Sigmoid colon (tissue), 7 donors: ENCODE measurements at places on chromosomes 12 and 14.

- DNase-seq, result peak; percentile 71
Measured at GRCh38 chr14:51939226-51939625, 50.1 kb upstream of the RTRAF start.

DNA sequence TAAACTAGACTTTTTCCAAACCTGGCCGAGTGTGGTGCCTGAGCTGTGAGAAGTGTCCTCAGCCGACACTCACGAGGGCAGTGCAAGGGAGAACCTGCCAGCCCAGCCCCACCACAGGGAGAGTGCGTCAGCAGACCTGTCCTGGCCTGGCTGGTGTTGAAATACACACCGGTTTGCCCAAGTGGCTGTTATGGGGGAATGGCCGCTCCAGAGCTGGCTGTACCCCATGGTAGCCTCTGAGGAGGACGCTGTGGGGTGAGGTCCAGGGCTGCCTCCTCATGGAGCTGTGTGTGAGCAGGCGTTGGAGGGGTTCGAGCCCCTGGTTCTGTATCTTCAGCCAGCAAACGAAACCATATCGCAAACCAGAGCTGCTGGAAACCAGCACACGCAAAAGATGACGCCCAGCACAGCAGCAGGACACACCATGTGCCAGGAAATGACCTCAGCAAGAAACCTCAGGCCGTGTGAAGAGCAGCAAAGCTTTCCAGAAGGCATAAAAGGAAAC lies 9.4 kb downstream of the ANKRD9 start:
- DNase-seq, result peak; percentile 93

DNA sequence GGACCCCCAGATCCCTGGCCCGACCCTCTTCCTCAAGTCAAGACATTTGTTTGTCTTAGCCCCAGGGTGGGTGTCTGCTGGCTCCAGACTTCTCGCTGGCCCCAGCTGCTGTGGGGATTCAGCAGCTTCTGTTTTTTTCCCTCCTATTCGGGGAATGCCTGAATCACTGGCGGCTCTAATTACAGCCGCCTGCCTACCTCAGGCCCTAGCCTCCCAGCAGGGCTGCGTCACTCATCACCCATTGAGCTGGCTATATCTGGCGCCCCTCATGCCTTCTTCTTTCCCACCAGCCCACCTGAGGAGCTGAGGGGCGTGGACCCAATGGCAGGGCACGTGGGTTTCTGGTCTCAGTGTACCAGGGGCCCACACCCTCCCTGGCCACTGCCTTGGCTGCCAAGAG lies 10.1 kb downstream of the KRT80 start:
- no peak for DNase-seq

GRCh38 chr12:115920395-115921183 lies 356.9 kb downstream of the MED13L start:
- no peak for DNase-seq

DNA sequence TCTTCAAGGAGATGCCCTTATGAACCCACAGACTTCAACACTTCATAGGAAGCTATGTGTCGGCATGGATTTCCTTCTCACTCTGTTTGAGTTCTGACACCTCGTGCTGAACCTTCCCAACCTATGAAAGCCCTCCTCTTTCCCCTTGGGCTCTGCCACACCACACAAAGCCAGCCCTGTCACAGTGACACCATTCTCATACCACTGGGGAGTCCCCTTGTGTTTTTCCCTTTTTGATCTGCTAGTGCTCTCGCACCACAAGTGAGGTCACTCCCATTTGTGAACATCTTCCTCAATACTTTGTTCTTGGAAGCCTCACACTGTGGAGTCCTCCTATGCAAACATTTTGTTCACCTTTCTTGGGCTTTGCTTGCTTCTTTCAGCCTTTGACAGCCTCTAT lies 264.6 kb upstream of the ALG10 start:
- DNase-seq, result no peak

DNA sequence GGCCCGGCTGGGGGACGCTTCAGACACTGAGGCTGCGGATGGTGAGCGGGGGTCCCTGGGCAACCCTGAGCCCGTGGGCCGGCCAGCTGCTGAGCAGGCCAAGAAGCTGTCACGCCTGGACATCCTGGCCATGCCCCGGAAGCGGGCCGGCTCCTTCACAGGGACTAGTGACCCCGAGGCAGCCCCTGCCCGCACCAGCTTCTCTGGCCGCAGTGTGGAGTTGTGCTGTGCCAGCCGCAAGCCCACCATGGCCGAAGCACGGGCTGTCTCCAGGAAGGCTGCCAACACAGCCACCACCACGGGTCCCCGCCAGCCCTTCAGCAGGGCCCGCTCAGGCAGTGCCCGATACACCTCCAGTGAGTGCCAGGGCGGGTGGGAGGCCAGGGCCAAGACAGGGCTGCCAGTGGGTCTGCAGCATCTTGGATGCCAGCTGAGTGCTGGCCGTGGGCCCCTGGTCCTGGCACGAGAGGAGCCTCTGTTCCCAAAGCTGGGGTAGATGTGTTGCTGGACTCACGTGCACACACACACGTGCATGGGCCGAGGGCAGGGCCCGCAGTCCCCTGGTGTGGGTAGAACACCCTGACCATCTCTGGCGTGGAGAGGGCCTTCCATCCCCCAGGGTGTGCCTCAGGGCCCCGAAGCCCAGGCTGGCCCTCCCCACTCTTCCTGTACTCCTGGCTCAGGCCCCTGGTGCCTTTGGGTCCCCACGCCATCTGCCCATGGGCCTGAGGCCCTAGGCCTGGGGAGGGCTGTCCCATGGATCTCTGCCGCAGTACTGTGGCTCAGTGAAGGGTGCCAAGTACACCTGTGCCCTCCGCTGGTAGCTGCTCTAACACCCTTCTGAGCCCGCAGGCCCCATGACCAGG lies 22.8 kb downstream of the CEP170B start:
- DNase-seq, result peak; percentile 60

DNA sequence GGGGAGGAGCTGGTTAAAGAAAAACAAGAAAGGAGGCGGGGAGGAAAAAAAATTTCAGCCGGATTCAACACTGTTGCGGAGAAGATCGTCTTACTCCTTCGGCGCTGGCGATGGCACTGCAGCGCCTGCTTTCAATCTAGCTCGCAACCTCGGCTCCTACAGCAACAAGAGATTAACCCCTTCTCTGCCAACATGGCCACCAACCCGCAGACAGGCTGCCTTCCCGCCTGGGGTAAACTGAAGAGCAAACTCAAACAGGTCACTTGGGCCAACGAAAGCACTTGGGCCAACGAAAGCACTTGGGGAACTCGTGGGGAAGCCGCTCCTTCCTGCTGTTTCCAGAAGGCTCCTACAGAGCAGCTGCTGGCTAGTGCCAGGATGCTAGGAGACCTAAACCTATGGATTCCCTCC lies 73.7 kb downstream of the CIT start:
- no peak for DNase-seq

DNA sequence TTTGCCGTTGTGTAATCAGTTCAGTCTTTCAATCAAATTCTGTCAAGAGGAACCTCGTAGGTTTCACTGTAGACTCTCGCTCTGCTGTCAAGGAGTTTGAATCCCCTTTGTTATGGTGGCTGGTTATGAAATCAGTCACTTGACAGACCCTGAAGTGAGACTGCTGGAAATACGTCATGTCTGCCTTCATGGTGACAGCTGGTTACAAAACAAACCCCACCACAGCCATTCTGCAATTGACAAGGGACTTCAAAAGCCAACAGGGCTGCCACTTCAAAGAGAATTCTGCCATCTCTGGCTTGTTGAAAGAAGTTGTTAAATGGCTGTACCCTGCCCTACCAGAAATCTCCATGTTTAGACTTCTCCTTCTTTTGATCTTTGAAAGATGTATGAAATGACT lies 286.9 kb downstream of the ERC1 start:
- no peak for DNase-seq

DNA sequence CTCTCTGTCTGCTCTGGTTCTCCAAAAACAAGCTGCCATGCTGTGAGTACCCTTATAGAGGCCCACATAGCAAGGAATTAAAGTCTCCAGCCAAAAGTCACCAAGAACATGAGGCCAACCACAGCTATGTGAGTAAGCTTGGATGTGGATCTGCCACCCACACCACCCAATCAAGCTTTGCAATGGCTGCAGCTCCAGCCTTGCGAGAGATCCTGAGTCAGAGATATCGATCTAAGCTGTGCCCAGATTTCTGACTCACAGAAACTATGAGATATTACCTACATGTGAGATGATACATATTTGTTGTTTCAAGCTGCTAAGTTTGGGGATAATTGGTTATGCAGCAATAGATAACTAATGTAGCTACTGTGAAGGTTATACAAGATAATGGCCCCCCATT lies 15.5 kb upstream of the TMEM233 start:
- DNase-seq, result no peak

DNA sequence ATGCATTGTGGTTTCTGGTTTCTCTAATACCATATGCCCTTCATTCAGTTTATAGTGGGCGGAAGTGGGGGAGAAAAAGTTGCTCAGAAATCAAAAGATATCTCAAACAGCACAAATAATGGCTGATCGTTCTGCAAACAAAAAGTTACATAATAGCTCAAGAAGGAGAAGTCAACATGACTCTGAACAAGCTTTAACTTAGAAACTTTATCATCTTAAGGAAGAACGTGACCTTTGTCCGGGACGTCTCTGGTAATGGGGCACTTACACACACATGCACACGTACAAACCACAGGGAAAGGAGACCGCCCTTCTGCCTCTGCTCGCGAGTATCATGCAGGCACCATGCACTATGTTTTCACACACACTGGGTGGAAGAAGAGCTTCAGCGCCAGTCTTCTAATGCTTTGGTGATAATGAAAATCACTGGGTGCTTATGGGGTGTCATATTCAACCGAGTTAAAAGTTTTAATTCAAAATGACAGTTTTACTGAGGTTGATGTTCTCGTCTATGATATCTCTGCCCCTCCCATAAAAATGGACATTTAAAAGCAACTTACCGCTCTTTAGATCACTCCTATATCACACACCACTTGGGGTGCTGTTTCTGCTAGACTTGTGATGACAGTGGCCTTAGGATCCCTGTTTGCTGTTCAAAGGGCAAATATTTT lies 4.7 kb downstream of the FOS start:
- DNase-seq, result peak; percentile 82

DNA sequence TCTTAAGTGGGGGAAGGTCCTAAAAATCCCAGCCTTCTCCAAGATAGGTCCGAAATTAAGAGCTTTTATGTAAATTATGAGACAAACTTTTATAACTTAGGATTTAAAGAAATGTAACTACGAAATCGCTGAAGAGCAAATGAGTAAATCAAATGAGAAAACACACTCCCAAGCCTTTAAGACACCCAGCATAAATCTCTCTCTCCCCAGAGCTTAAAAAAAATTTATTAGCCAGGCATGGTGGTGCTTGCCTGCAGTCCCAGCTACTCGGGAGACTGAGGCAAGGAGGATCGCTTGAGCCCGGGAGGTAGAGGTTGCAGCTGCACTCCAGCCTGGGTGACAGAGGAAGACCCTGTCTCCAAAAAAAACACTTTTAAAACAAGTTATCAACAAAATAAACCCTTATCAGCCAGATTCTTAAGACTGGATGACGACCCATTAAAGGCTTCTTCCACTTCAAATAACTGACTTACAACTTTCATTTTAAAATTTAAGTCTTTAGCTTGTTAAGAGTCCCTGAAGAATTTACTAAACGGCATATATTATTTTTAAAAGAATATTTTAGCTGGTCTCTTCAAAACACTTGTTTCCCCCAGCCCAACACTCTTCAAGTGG lies 3.2 kb downstream of the PTGES3 start:
- DNase-seq, result no peak

DNA sequence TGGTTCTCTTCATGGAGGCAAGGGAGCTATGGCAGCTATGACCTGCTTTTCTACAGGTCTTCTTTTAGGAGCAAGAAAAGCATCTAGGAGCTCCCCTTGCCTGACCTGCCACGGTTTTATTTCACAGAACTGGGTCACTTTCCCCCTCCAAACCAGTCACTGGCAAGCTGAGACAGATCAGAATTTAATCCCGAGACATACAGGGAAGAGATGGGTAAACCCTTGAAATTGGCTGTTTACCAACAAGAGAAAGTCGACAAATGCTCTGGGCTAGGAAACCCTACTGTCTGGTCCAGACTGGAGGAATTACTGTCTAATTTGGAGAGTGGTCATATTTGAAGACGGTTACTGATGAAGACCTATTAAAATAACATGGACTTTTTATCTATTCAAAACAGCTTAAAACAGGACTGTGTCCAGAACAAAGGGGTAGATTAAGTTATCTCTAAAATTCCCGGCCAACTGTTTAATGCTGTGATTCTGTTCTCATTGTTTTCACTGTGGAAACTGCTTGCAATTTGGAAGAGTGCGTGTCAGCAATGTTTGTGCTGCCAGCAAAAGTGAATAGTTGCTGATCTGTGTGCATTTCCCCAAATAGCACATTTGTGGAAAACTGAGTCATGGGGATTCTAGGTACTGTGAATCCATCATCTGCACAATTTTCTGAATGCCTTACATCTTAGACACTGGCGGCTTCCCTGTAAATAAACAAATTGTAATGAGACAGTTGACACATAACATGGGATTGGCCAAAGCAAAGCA lies 73.4 kb upstream of the EEA1 start:
- DNase-seq, result no peak

DNA sequence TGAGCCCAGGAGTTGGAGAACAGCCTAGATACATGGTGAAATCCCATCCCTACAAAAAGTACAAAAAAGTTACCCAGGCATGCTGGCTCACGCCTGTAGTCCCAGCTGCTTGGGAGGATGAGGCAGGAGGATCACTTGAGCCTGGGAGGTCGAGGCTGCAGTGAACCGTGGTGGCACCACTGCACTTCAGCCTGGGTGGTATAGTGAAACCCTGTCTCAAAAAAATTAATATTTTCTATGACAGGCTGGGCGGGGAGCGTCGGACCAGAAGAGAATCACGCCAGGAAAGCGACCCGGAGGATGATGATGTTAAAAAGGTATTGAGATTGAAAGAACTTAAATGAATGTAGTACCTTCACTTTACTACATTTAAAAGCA lies 2.1 kb downstream of the PNN start:
- no peak for DNase-seq

GRCh38 chr12:49983892-49984291 lies 11.1 kb downstream of the AQP6 start:
- DNase-seq, result no peak

GRCh38 chr12:12210983-12211382 lies 55.9 kb downstream of the LRP6 start:
- no peak for DNase-seq

- DNase-seq, result no peak
Measured at GRCh38 chr14:33560718-33561431, 390.0 kb downstream of the EGLN3 start.

- DNase-seq, result no peak
Measured at GRCh38 chr12:59185295-59185694, 265.0 kb upstream of the LRIG3 start.

DNA sequence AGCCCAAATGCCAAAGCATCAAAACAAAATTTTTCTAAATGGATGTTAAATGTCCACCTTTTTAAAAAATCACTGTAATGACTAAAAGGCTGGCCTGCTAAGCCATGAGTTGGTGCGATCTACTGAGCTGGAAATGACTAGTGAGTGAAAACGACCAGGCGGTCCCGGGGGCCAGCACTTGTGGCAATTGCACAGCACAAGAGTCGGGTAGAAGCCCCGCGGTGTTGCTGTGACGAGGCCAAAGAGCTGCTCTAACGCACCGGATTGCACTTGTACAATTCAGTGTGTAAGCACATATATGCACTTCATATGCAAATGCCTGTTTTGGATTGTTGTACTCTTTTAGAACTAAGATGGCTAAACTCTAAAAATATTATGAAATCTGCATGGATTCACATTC lies 64.1 kb upstream of the DYNC1H1 start:
- no peak for DNase-seq
